Osteocyte (in vitro differentiated cells): ENCODE measurements at places on chromosomes 12 and 14. TPM values are rescaled to one million over a fixed set of nuclear protein-coding genes. Genes with fewer than 3 reads are reported as not detected.

GRCh38 chr12:56129206-56129941 lies 1.3 kb downstream of the ESYT1 start:
- H3K27ac ChIP-seq, result peak overlapping the region; percentile 90
- H3K4me3 ChIP-seq, result peak overlapping the region; percentile 98
- DNase-seq, result peak; percentile 87
- H3K4me1 ChIP-seq, result peaks cover 36% of the 10 kb centered on the region

RHOJ gene
- 63.6 and 69.7 TPM in 2 replicates for total RNA-seq

KRT74 gene
- not detected in 2 replicates for total RNA-seq

DNA sequence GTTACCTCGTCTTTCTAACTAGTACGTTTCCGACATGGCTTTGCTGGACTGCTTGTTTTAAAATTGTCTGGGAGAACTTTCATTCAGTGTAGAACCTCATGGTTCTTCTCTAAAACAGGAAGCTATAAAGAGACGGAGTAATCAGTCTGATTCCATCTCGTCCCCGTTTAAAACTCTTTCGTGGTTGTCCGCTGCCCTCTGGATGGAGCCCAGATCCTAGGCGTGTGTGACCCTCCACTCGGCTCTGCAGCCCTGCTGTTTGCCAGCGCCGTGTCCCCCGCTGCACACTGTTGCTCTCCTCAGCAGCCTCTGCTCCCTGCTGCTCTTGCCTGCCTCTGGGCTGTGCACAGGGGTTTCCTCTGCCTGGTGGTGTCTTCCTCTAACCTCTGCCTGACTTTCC lies 50.2 kb downstream of the SLC8B1 start:
- no peaks in the 10 kb centered on the region for H3K4me1 ChIP-seq
- H3K36me3 ChIP-seq, result peaks cover 33% of the 10 kb centered on the region
- no peaks in the 10 kb centered on the region for H3K27me3 ChIP-seq
- no peak overlapping the region for H3K27ac ChIP-seq
- no peak overlapping the region for H3K4me3 ChIP-seq
- no peak for DNase-seq

DNA sequence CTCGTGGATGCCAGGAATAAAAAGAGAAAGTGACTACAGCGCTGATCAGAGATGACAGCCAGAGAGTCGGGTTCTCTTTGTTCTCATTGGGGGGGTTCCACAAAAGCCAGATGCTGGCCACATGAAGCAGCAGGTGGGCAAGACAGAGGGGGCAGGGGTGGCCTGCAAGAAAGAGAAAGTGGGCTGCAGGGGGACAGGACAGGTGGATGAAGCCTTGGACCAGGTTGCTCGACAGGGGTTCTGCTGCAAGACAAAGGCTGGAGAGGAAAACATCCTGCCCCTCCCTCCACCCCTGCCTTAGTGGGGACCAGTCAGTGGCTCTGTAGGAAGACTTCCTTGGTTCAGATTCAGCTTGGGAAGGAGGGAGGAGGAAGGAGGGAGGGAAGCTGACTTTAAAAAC lies 126.2 kb downstream of the KSR2 start:
- H3K36me3 ChIP-seq, result no peaks in the 10 kb centered on the region
- H3K27ac ChIP-seq, result no peak overlapping the region
- H3K4me1 ChIP-seq, result no peaks in the 10 kb centered on the region
- no peak overlapping the region for H3K4me3 ChIP-seq
- DNase-seq, result no peak

SYNE3 gene
- total RNA-seq, result 105 and 114 TPM in 2 replicates

DNA sequence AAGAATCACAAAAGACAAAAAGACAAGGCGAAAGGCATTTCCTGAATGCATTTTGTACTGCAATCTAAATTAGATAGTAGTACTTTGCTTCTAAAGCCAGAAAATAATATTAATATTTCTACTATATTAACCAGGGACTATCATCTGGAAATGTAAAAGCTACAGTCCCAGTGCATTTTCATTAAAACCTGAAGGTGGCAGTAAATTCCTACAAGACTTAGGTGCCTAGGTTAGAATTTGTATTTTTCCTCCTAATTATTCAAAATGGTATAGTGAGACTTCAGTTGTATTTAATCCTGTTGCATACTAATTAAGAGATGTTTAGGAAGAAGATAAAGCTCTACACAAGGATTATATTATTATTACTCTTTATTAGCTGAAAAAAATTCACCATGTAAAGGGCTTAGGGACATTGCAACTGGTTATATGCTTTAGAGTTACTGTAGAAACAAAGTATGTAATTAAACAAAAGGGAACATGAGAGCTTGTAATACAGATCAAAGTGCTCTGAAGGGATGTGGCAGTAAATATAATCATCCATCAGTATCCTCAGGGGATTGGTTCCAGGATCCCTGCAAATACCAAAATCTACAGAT lies 53.6 kb downstream of the BRMS1L start:
- peak overlapping the region; percentile 90 for H3K27ac ChIP-seq
- H3K36me3 ChIP-seq, result peaks cover 3% of the 10 kb centered on the region
- H3K4me3 ChIP-seq, result no peak overlapping the region
- H3K27me3 ChIP-seq, result no peaks in the 10 kb centered on the region
- H3K4me1 ChIP-seq, result peaks cover 35% of the 10 kb centered on the region

DNA sequence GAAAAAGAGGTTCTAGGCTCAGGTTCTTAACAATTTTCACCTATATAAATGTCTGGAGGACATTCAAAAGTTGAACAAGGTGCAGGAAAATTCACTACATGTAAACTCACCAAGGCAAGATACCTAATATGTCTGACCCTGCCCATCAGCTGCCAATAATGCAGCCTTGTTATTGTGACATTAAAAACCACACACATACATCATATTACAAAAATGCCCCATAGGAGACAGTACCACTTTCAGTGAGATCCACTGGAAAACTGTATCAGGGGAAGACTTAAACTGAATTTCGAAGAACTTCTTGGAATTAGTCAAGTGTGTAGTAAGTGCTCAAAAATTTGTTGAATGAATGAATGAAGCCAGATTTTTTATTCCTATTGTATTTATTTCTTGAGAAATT lies 83.1 kb downstream of the KICS2 start:
- peaks cover 17% of the 10 kb centered on the region for H3K4me1 ChIP-seq
- no peak for DNase-seq
- H3K27ac ChIP-seq, result no peak overlapping the region

SERPINA9 gene
- not detected in 2 replicates for total RNA-seq

DNA sequence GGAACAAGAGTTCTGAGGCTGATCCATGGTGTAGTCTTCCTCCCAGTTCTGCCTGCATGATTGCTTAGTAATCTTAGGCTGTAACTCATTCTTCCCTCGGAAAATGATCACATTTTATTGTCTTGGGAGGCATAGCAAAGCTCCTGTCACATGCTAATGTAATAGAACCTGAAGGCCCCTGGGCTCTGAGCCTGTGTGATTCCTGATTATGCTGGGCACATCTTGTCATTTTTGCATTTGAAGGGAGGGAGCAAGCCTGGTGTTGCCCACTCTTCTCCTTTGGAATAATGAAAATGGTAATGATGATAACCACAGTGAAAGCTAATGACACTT lies 215.4 kb downstream of the MSRB3 start:
- H3K4me3 ChIP-seq, result no peak overlapping the region
- peaks cover 30% of the 10 kb centered on the region for H3K4me1 ChIP-seq
- DNase-seq, result no peak
- H3K27ac ChIP-seq, result no peak overlapping the region
- no peaks in the 10 kb centered on the region for H3K27me3 ChIP-seq
- no peaks in the 10 kb centered on the region for H3K36me3 ChIP-seq

SMCO2 gene
- not detected in 2 replicates for total RNA-seq

DNA sequence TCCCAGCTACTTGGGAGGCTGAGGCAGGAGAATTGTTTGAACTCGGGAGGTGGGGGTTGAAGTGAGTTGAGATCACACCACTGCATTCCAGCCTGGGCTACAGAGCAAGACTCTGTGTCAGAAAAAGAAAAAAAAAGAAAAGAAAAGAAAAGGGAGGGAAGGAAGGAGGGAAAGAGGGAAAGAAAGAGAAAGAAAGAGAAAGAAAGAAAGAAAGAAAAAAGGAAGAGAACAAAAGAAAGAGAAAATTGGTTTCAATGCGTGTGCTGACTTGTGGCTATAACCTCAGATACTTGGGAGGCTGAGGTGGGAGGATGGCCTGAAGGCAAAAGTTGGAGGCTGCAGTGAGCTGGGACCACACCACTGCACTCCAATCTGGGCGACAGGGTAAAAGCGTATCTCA lies 128.4 kb upstream of the TBX3 start:
- peaks cover 2% of the 10 kb centered on the region for H3K27me3 ChIP-seq
- peak overlapping the region; percentile 29 for H3K4me3 ChIP-seq
- no peaks in the 10 kb centered on the region for H3K36me3 ChIP-seq

GRCh38 chr12:65464930-65465329 lies 186.4 kb downstream of the MSRB3 start:
- no peak overlapping the region for H3K4me3 ChIP-seq
- no peak for DNase-seq
- peaks cover 21% of the 10 kb centered on the region for H3K4me1 ChIP-seq
- no peaks in the 10 kb centered on the region for H3K27me3 ChIP-seq
- no peak overlapping the region for H3K27ac ChIP-seq

GRCh38 chr12:47967461-47968321 lies 4.3 kb downstream of the TMEM106C start:
- H3K27ac ChIP-seq, result no peak overlapping the region
- DNase-seq, result no peak
- peaks cover 29% of the 10 kb centered on the region for H3K4me1 ChIP-seq

- H3K4me3 ChIP-seq, result peak overlapping the region; percentile 66
- DNase-seq, result no peak
- H3K27me3 ChIP-seq, result no peaks in the 10 kb centered on the region
- peak overlapping the region; percentile 41 for H3K27ac ChIP-seq
- H3K4me1 ChIP-seq, result peaks cover 65% of the 10 kb centered on the region
- H3K36me3 ChIP-seq, result peaks cover 3% of the 10 kb centered on the region
Measured at GRCh38 chr12:29150462-29150861, 1.4 kb downstream of the FAR2 start.
